Stimulated activated CD4-positive, alpha-beta T cell treated with anti-CD3 and anti-CD28 coated beads, Interleukin-2, amount 100 ng/mL, for 4 hours (primary cell): ENCODE measurements at places on chromosomes 11 and 22.

- DNase-seq, result no peak
Measured at GRCh38 chr11:69865707-69866106, 46.5 kb upstream of the FGF3 start.

DNA sequence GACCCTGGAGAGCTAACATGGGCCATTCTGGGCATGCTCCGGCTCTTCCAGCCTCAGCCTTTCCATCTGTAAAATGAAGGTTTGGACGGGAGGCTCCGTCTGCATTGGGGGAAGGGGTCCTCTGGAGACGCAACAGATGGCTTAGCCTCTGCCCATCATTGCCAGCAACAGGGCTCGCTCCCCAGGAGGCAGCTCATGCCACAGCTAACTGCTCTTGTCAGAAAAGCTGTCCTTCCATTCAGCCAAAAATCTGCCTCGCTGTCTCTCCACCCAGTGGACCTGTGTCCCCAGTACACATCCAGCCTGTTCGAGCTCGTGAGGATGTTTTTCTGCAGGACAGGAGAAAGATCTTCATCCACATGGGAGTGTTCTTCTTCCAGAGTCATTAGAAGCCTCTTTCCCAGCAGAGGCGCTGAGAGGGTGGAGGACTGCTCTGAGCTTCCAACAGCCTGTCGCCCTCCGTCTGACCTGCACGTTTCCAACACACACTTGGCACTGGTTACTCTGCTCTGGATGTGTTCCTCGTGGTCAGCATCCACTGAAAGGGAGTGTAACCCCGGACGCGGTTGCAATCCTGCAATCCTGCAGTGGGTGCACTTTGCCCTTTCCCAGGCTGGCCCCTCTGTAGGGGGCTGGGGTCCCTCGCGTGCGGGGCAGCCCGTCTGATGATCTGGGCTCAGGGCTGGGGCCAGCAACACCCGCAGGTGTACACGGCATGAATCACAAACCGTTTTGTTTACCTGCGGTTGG is 1340.9 kb downstream of the TBC1D22A start:
- DNase-seq, result no peak

DNA sequence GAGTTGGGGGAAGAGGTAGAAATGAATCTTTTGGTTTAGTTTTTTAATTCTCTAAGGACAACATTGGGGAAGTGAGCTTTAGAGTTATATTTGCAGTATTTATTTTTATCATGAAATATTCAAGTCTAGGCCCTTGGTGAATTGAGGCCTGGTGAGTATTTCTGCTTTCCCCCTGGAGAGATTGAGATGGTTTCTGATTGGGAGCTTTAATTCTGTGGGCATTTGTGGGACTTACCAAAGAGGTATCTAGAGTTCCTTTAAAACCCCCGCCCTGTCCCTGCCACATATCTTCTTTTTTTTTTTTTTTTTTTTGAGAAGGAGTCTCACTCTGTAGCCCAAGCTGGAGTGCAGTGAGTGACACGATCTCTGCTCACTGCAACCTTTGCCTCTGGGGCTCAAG is 9.6 kb downstream of the ACO2 start:
- DNase-seq, result no peak

DNA sequence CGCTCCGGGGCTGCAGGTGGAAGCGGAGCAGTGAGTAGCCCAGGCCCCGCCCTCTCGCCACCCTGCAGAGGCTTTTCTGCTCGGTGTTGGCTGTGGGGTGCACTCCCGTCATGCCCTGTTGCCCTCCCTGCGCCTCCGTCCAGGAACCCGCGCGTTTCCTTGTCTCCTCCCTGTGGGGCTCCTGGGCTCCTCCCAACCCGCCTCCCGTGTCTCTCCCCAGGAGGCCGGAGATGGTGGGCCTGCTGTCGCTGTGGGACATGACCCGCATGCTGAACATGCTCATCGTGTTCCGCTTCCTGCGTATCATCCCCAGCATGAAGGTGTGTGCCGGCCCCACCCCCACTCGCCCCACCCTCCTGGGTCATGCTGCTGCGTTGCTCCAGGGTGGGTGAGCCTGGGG is 32.4 kb downstream of the TPCN2 start:
- DNase-seq, result no peak

GRCh38 chr11:8250434-8250833 is 13.2 kb downstream of the LMO1 start:
- DNase-seq, result no peak

- no peak for DNase-seq
Measured at GRCh38 chr11:64100360-64100759, 64.6 kb downstream of the FLRT1 start.

DNA sequence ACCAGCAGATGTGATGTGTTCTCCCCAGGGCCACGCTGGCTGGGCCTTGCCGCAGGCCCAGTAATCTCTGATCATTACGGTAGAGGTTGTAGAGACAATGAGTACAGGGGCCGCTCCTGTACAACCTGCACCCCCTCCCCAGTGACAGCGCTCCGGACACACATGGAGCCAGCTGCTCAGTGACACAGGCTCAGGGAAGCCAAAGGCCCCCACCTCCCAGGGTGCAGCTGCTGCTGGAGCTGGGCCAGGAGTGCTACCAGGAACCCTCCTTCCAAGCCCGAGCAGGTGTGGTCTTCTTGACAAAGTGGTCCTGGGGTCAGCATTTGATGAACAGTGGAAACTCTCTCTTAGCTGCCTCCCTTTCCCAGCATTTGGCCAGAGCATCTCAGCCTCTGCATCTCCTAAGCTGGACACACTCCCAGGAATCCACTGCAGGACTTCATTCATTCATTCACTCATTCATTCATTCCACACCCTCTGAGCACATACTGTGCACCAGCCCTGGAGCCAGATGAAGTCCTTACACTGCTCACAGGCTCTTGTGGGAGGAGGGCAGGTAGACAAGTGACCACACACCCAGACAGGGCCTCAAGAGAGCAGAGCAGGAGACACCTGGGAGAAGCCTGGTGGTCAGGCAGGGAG is 49.6 kb upstream of the MPEG1 start:
- DNase-seq, result no peak
